Sigmoid colon (tissue), 7 donors: ENCODE measurements at places on chromosomes 4 and X. TPM values are rescaled to one million over a fixed set of nuclear protein-coding genes. Genes with fewer than 3 reads are reported as not detected.

The CENPVL2 gene
- not detected for total RNA-seq

The ASB5 gene
- 56.5 TPM for total RNA-seq

The SHROOM3 gene
- total RNA-seq = 20.5 TPM

GRCh38 chr4:4771160-4771559 lies 88.3 kb upstream of the MSX1 start:
- DNase-seq = no peak

DNA sequence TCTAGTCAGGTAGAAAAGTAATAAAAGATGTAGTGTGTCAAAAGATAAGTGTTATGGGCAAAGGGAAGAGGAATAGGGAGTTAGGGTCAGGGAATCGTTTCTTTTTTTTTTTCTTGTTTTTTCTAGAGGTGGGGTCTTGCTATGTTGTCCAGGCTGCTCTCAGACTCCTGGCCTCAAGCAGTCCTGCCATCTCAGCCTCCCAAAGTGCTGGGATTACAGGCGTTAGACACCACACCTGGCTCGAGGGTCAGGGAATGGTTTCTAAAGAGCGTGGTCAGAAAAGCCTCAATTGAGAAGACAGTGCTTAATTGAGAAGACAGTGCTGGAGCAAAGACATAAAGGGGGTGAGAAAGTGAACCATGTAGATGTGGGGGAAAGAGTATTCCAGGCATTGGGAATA lies 19.1 kb downstream of the SMARCAD1 start:
- no peak for DNase-seq

DNA sequence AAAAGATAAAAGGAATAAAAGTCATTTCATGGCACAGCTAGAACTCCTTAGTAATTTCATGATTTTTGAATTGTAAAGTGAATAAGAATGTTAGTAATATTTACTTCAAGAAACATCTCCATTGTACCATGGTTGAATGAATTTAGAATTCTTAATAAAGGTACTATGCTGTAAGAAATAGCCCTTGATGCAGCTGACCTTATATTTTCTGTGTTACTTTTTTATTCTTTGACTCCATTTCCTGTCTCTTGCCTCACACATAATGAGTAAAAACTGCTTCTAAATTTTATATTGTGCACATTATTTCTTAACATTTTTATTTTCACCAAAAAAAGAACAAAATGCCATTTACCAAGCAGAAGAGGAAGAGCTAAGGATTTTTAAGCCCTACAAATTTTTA lies 81.9 kb upstream of the PDHA2 start:
- no peak for DNase-seq
